NCI-H1417 treated with DMSO at 0.1 percent for 48 hours (cell line): ENCODE measurements at places on chromosomes 12 and 14.

GRCh38 chr12:44582521-44582920 lies 293.6 kb downstream of the NELL2 start:
- DNase-seq, result no peak

GRCh38 chr12:22447223-22447622 lies 97.1 kb downstream of the C2CD5 start:
- no peak for DNase-seq

GRCh38 chr12:52873832-52874572 lies 25.2 kb upstream of the KRT78 start:
- DNase-seq, result no peak

DNA sequence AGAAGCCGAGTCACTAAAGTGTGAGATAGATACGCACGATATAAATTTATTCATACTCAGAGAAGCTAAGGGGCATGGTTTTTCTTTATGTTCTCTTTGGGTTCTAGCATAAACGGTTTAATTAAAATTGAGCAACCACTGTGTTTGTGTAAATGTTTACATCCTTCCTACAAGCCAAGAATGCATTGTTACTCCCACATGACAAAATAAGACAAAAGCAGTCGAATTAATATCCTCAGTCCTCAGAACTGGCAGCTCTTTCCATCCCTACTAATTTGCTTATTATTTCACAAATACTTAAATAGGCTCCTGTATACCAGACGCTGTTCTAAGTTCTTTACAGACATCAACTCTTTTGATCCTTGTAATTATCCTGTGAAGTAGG lies 32.0 kb downstream of the SSPN start:
- no peak for DNase-seq

- DNase-seq, result no peak
Observed at GRCh38 chr12:49624921-49625577, 1.7 kb downstream of the PRPF40B start.

DNA sequence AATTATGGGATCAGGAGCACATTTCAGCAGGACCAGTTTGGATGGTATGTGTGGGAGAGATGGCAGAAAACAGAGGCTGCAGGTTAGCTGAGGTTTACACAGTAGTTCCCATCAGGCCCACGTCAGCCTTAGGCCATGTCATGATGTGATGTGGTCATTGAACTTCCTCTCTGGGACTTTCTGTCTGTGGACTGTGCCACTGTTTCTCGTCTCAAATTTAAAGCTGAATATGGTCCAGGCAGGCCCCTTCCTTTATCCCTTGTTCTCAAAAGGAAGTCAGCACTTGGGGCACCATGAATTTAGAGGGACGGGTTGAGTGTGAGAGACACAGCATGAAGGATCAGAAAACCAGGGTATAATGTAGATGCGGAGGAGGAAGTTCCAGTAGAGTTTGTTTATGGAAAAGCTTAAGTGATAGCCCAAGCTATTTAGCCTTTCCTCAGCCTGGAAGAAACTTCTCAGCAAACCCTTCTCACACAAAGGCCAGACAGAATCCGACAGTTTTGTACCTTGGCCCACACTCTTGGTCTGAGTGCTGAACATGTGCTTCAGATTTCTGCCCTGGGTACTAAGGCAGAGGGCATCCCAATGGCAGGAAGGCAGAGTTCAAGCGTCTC lies 3.6 kb upstream of the IGFBP6 start:
- no peak for DNase-seq
